Stimulated activated CD8-positive, alpha-beta memory T cell treated with anti-CD3 and anti-CD28 coated beads, Interleukin-12 subunit alpha, Interleukin-12 subunit beta, amount 100 ng/mL, for 1 hour (primary cell): ENCODE measurements at places on chromosomes 2 and 18.

GRCh38 chr18:43651057-43651456, 373.8 kb upstream of the SYT4 start:
- no peak for DNase-seq

GRCh38 chr18:46246101-46246500, 141.9 kb downstream of the HAUS1 start:
- DNase-seq: no peak

DNA sequence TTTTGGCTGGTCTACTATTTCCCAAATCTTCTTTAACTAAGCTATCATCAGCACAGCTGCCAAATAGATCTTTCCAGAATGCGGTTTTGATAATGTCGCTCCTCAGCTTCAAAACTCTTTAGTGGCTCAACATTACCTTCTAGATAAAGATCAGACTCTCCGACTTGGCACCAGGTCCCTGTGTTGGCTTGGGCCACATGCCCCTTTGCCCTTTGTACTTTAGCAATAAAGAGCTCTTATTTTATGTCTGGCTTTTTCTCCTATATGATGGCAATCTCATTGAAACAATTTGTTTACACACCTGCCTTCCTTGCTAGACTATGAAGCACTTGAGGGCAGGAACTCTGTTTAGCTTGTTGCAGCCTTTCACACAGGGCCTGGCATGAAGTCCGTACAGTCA, 128.9 kb upstream of the GATA6 start:
- no peak for DNase-seq

DNA sequence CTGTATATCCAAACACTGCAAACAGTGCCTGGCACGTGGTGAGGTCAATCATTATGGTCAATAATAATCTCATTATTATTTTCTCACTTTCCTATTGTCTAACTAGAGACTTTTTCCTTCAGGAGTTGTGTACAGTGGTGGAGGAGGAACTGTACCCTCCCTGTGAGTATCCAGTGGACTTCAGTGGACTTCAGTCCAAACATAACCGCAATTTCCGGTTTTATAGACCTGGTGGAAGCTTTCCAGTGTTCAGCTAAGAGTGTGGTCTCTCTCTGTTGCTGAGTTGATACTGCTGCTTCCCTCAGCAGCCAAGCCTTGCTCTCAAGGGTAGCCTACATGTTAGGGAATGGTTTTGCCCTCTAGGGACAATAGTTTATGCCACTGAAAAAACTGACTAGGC, 447.1 kb downstream of the TMEM182 start:
- no peak for DNase-seq

DNA sequence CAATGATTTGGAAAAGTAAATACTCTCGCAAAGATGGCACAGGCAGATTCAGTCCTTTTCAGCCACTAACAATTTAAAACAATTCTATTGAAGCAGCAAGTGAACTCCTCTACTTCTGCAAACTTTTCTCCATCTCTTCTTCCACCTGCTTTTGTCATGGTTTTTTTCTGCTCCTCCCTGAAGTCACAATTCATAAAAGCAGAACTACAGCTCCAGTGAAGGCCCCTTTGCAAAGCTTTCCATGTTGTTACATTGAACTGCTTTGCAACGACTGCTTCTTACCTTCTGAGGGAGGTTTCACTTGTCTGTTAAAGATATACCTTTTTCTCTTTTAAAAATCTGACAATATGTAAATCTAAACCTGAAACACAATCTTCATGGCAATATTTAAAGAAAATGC, 3.7 kb upstream of the SERTAD2 start:
- no peak for DNase-seq

GRCh38 chr2:107137706-107138105, 251.7 kb upstream of the ST6GAL2 start:
- no peak for DNase-seq

DNA sequence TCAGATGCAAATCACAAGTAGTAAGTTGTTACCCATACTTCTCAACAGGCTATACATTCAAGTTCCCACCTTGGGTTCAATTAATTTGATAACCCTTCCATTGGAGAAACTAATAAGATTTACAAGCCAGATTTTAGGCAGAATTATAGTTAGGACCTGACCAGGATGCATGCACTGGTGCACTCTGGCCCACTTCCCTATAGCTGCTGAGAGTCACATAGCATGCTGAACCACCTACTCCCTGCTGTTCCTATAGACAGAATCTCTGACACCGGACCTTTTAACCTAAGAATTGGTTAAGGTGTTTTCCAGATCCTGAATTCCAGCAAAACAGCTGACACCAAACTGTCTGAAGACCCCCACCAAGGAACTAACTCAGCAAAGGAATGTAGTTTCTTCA, 26.2 kb downstream of the FAM210A start:
- no peak for DNase-seq

DNA sequence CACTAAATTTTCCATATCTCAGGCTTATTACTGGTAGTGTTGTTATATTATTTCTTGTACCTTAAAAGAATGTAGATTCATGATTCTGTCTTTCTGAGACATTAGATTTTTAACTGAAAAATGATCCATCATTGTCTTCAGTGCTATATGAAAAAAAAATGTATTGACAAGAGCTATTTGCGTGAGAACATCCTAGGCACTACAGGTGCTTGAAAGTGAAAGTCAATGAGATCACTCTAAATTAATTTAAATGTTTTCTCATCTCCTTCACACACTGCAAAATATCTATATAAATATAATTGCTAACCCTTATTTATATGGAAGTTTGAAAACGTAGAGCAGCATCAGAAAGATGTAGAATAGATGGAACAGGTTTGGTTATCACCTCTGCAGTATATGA, 684.6 kb downstream of the TRIB2 start:
- no peak for DNase-seq

GRCh38 chr2:145688156-145688555, 1168.2 kb upstream of the ZEB2 start:
- no peak for DNase-seq

DNA sequence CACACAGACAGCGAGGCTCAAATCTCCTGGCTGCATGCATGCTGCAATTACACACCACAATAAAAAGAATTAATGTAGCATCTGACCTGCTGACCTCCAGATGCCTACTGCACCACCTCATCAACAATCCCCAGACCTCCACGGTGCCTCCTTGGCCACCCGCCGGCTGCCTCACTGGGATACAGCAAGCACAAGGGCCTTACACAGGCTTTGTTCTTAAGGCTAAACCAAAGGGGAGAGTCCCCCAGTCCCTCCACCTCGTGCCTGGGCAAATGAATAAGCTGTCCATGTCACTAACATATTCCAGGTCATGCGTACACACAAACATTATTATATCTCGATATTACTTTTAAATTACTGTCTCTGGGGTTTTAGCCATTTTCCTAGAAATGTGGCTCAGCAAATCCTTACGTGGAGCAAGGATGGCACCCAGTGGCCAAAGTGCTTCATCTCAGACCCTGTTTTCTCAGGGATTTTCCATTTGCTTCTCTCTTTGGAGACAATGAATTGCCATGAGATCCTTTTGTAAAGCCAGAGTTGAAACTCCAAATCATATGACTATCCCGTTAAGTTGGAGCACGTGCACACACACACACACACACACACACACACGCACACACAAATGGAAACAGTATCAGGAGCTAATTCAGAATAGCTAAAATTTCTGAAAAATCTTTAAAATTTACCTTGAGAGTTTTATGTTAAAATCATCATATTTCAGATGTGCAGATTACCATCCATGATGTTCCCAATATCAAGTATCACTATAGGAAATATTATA, 313.8 kb downstream of the PDE11A start:
- no peak for DNase-seq

- no peak for DNase-seq
Measured at GRCh38 chr2:52416340-52416739, 1351.3 kb upstream of the CHAC2 start.
